Heart right ventricle (tissue), 16 donors: ENCODE measurements at places on chromosomes 11 and 22. TPM values are rescaled to one million over a fixed set of nuclear protein-coding genes. Genes with fewer than 3 reads are reported as not detected.

GRCh38 chr11:75024764-75025211, 36.1 kb downstream of the NEU3 start:
- DNase-seq, result no peak

The MRGPRE gene
- not detected for polyA plus RNA-seq

DNA sequence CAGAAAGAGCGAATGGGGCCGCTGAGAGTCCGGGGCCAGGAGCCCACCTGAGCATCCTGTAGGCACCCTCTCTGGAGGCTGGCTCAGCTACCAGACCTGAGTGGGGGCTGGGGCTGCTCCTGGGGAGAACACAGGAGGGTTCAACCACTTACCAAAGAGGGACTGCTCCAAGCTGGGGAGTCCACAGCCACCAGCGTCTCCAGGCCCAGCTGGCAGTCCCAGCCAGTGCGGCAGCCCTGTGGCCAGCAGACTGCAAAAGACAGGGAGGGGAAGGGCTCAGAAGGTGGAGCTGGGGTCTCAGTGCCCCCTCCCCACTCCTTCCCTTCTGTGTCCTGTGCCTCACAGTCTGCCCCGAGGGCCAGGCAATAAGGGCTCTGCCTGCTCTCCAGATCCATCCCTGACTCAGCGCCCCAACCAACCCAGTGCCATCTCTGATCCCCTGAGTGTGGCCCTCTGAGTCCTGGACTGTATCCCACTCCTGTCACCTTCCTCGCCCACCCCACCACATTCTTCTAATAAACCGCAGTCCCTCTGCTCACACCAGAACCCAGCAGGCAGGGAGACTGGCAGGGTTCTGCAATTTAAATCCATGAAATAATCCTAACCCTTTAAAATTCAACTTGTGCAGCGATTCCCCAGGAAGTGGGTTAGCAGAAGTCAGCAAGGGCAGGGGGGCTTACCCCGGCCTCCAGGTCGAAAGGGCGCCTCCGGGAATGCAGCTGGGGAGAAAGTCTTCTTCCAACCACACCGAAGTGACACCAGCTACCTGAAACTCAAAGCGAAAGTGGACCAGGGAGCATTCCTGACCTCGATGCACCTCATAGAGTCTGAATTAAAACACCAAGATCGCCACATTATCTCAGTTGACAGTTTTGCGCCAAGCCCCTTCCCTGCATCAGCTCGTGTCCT, 13.3 kb downstream of the CHST1 start:
- no peak for DNase-seq

The C22orf15 gene
- 0.66 TPM for polyA plus RNA-seq

The POLR3H gene
- 24.4 TPM for polyA plus RNA-seq

The CRYBB3 gene
- 0.37 TPM for polyA plus RNA-seq
